ENCODE measurements at places on chromosomes 7 and 10.
A peak's percentile ranks its signal among the peaks of the same experiment; 100 is the strongest.

- DNase-seq, result no peak
Observed at GRCh38 chr10:87685832-87686574, 26.3 kb downstream of the PAPSS2 start.

- DNase-seq, result no peak
Observed at GRCh38 chr7:2084781-2085505, 147.8 kb downstream of the MAD1L1 start.

DNA sequence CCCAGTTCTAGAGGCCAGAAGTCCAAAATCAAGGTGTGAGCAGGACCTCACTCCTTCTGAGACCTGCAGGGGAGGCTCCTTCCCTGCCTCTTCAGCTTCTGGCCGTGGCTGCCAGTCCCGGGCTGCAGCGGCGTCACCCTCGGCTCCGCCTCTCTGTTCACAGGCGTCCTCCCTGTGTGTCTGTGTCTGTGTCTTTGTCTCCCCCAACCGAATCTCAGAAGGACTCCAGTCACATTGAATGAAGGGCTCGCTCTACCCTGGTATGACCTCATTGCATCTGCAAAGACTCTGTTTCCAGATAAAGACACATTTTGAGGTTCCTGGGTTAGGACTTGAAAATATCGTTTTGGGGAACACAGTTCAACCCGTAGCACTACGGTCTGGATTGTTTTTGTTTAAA lies 33.1 kb upstream of the GALNT11 start:
- DNase-seq, result peak; percentile 63

- DNase-seq, result no peak
Observed at GRCh38 chr7:129168231-129169021, 20.0 kb upstream of the SMO start.

DNA sequence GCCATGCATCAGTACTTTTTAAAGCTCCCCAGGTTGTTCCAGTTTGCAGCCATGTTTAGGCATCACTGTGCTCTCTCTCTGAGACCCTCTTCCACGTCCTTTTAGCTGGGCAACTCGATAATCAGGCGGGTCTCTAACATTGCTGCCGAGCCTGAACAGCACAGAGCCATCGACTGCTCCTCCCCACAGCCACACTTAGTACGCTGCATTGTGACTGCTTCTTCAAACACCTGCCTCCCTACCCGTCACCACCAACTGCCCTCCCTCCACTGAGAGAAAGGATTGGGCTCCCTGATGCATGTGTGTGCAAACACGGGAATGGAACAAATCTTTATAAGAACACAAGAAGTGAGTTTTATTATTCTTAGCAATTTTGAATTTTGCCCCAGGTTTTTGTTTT lies 11.4 kb upstream of the TACR2 start:
- no peak for DNase-seq

DNA sequence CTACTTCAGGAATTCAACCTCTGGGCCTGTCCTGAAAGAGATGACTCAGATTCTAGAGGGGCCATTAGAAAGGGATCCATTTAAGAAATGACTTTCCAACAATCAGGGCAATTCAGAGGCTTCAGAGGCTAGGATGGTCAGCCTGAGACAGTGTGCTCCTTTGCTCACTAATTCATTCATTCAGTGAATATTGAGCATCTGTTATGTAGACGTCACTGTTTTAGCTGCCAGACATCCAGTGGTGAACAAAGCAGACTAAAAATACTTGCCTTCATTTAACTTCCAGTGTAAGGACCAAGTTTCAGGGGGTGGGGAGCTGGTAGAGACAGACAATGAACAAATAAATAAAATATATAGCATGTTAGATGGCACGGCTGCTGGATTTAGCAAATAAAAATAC lies 1.6 kb downstream of the KIAA1217 start:
- DNase-seq, result no peak

DNA sequence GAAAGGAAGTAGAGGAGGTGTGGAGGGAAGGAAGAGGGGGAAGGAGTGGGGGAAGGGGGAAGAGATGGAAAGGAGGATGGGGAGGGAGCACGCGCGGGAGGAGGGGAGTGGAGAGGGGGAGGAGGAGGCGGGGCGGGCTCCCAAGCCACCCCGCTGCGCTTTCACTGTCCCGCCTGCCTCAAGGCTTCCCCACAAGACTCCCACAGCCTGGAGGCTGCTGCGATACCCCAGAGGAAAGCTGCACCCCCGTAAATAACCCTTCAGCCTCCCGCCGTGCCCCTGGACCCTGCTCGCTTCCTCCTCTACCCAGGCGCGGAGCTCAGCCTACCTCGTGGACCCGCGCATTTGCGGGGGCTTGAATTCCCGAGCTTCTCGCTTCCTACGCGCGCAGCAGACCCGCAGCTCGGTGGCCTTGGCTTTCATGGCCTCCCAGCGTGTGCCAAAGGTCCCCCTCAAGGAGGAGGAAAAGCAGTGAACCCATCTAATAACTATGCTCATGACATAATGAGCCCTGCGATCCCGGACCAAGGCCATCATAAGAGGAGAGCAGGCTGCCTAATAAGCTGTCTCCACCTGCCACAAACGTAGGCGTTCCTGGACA lies at the start of gene C10orf67:
TSS of gene C10orf67 (minus strand) at position 557 of the 601 bp plus-strand sequence. CDS start at position 534, 23 bp downstream.
- DNase-seq, result peak; percentile 30

DNA sequence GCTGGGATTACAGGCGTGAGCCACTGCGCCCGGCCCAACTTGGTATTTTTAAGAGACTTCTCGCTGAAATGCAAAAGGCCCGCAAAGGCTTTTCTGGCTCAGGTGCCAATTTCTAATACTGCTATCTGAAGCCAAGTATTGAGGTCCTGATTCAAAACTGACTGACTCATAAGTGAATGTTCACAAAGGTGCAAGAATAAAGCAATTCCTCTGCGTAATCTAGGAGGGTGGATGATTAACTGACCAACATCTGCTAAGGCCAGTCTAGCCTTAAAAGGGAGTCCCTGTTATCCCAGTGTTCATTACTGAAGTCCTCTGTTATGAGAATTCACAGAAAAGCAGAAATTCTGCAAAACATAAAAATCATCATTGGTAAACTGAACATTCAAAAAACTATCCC lies 111.4 kb downstream of the SRPK2 start:
- DNase-seq, result no peak

DNA sequence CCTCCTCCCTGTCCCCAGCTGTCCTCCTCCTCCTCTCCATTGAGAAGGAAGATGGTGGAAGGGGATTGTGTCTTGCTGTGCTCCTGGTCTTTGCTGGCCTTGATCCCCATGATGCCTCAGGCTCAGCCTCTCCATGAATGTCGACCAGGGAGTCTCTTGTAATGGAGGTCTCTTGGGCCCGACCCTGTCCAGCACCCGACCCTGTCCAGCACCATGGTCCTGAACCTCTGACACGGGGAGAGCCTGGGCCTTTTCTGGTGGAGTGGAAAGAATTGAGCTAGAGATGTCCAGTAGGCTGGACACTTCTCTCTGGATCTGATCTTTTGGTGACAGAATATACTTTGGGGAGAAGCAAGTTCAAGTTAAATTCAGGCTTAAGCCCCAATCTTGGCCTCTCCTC lies 42.3 kb upstream of the HMX3 start:
- DNase-seq, result no peak

- DNase-seq, result no peak
Observed at GRCh38 chr7:97021747-97022490, 2.7 kb downstream of the DLX5 start.

- DNase-seq, result no peak
Observed at GRCh38 chr7:12066521-12066920, 144.6 kb upstream of the TMEM106B start.

GRCh38 chr7:100085515-100085914 lies 3.3 kb upstream of the COPS6 start:
- no peak for DNase-seq

- DNase-seq, result no peak
Observed at GRCh38 chr10:129513312-129513711, 46.3 kb downstream of the MGMT start.

- DNase-seq, result peak; percentile 95
Observed at GRCh38 chr7:55546814-55547213, 25.5 kb downstream of the VOPP1 start.

DNA sequence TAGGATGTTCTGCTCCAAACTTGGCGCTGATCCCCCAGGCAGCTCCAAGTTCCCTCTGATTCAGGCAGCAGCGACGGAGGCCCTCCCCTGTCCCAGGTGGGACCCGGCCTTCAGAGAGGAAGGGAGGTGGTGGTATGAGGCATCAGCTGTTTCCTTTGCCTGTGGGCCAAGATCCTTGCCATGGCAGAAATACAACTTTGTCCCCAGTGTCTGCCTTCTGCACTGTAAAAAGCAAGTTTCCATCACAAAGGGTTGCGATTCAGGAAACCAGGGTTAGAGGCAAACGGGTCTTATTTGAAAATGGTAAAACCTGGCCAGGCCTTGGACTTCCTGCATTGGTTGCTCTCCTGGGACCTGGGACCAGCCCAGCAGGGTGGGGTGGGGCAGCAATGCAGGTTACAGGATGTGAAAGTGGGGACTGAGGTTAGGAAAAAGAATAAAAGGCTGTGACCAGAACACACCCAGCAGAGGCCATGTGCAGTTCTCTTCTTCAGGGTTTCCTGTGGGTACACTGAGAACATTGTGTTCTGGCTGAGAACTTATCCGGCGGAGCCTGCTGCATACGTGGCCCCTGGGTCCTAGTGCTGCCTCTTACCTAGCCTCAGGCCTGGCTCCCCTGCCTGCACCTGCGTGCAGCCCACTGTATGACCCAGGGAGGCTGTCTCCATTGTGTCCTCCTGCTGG lies 25.1 kb upstream of the DDIT4 start:
- DNase-seq, result peak; percentile 80

- no peak for DNase-seq
Observed at GRCh38 chr10:31920538-31920937, 8.1 kb downstream of the ARHGAP12 start.

- no peak for DNase-seq
Observed at GRCh38 chr7:1463676-1464223, 4.5 kb upstream of the MICALL2 start.

DNA sequence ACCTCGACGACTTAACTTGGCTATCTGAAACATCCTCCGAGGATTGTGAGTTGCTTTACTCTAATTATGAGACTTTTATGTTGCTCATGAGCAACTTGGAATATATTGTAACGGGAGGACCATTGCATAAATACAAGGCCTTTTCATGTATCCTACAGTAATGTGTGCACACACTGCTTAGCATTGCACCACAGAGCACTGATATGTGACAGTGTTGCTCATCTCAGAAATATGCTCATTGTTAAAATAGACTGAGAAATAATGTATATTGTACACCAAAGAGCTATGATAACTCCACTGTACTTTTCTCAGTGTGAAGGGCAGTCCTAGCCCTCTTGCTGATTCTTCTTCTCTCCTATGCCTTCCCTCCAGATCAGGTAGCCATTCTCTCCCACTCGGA lies 102.8 kb upstream of the CDK13 start:
- no peak for DNase-seq

DNA sequence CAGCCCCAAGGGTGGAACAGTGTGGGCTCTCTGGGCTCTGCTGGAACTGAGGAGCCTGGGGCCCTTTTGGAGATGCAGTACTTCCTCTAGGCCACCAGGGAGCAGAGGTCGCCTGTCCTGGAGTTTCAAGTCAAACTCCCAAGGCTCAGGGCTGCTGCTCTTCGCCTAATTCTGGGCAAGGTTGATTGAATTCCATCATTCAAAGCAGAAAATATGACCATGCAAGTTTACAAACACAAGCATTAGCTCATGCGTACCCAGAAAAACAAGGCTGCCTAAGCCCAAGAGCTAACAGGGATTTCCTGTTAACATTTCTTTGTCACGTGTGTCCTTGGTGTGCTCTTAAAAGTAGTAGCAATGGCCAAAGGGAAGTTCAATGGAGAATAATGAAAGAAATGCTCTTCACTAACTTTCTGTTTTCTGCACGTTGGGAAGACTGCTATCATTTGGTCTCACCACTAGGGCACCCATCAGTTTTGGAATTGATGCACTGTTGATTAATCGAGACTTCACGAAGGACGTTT lies 20.1 kb downstream of the LDB3 start:
- peak; percentile 83 for DNase-seq

DNA sequence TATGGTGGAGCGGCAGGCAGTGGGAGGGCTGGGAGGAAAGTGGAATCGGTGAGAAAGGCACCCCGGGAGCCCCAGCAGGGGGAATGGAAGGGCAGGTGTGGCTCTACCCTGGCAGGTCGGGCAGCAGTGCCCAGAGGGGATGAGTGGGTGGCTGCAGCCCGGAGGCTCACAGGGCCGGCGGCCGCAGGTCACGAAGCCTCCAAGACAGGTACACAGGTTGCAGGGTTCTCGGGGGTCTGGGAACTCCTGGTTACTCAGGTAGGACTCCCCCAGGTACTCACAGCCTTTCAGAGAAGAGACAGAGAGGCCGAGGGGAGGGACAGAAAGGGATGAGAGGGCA lies 21.8 kb downstream of the KCP start:
- no peak for DNase-seq

DNA sequence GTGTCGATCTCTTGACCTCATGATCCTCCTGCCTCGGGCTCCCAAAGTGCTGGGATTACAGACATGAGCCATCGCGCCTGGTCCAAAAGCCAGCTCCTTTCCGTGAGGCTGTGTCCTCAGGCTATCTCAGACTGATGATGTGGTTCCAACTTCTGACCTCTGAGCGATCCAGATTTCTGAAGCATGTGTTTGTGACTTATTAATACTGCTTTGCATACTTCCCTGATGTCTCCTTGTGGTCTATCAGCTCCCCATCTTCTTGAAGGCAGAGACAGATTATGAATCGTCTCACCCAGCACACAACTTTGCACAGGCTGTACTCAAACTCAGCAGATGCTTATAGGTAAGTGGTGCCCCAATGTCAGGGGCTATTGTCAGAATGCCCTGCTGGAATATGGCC lies 2.0 kb upstream of the PLPP4 start:
- no peak for DNase-seq

DNA sequence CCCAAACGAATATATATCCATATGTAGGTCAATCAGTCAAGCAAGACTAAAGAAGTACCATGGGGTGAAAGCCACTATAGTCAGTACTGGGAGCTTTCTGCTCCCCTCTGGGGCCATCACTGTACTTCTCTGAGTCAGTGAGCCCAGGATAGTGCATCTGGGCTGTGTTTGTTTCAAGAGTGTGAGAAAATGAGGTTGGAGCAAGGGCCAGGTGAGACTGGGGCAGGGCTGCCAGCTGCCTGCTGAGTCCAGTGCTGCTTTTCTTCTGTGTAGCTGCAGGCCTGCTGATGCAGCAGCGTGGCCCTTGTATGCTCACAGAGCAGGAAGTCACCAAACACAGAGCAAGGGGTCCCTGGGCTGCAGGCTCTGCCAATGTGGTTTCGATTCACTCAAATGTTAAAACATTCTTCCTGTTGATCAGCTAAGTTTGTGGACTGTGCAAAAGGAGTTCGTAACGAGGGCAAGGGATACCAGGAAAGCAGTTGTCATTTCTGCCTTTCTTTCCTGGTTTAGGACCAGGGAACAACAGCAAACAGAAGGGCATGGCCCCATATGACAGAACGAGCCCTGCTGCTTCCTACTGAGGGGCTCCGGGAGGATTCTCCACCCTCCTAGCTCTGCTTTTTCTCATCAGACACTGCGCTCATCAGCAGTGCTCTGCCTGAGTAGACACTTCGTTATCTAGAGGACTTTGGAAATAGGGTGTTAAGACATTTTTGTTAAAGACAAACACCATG lies 65.4 kb upstream of the TNS3 start:
- DNase-seq, result peak; percentile 60

DNA sequence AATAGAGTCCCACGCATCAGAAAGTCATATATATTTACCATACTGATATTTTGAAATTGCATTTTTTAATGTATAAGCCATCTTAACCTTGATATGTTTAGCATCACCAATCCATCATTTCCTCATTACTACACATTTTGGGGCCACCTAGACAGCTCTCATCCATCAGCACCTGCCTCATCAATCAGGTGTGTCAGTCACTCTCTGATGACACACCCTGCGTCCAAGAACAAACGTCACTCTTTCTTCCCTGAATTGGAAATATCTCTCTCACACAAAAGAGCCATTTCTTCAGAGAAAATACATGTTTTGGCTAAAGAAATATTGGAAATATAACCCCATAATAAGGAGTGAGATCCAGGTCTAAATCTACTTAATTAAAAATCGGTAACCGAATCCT lies 38.9 kb upstream of the RSU1 start:
- DNase-seq, result no peak
